ENCODE measurements at places on chromosomes 3 and 15.

DNA sequence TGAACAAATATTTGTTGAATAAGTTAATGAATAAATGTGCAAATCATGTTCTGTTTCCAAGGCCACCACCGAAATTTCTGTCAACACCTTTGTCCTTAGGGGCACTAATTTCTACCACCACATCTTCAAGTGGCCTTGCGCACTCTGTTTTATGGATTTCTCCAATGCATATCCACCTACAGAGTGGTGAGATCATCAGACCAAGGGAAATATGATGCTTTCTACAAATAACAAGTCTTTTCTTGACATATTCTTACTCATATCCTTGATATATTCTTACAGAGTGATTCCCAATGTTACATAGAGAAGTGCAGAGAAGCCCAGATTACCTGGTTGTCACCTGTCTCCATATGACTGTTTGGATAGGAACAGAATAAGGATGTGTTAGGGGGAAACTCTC, 36.1 kb upstream of the TMCO5A start:
- DNase-seq = no peak

GRCh38 chr15:70023064-70023768, 74.5 kb downstream of the TLE3 start:
- DNase-seq = no peak

DNA sequence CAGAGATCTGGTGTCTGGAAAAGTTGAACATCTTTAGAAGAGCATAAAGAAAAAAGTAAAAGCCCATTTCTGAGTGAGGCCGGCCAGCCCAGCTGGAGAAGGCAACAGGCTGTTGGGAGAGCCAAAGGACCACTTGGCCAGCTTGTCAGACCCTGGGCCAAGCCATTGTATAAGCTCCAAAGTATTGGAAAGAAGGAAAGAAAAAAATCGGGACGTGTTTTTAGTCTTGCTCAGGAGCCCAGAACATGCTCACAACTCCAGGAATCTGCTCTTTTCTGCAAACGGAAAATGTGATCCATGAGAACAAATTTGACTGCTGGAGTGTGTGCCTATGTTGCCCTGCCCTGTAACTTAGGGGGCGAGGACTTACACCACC, 10.4 kb upstream of the CLPX start:
- no peak for DNase-seq

GRCh38 chr3:98791341-98792325, 28.5 kb downstream of the ST3GAL6 start:
- no peak for DNase-seq

GRCh38 chr3:33159981-33160380, 46.2 kb downstream of the CRTAP start:
- DNase-seq = no peak

- DNase-seq = no peak
These were observed 125.3 kb downstream of the SI start for GRCh38 chr3:164952966-164953365.

DNA sequence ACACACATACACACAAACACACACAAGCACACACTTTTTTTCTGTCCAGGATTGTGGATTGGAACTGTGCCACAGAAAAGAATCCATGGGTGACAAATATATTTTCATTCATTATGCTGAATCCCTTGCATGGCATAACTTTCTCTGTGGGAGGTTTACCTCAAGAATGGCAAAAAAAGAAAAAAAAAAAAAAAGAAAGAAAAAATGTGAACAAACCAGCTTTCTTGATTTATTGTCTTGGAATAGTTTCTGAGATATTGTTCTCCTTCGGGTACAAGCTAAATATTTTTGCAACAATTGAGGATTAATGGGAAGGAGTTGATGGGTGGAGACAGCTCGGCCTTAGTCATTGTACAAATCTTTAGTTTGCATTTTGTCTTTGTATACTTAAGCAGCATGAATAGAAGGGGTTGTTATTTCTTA, 153.1 kb downstream of the GMNC start:
- no peak for DNase-seq

- no peak for DNase-seq
These were observed 433.8 kb upstream of the CBLB start for GRCh38 chr3:106302451-106303221.

DNA sequence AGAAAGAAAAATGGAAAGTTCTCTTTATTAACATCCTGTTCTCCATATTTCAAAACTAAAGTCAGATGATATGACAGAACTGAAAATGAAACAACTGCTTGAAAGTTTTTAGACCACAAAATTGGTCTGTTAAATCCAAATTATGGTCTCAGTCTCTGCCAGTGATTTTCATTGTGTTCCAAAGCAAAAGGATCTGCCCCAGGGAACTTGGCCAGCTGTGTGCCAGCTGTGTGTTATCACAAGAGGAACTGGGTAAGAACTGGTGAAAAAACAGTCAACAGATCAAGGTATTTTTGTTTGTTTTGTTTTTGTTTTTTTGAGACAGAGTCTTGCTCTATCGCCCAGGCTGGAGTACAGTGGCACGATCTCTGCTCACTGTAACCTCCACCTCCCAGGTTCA, 323.3 kb downstream of the CTNNB1 start:
- no peak for DNase-seq

GRCh38 chr15:67838789-67839332, 984 bp downstream of the RNU6-1 start:
- peak; percentile 66 for DNase-seq

- DNase-seq = no peak
These were observed 37.7 kb upstream of the SLC41A3 start for GRCh38 chr3:126121632-126122031.

DNA sequence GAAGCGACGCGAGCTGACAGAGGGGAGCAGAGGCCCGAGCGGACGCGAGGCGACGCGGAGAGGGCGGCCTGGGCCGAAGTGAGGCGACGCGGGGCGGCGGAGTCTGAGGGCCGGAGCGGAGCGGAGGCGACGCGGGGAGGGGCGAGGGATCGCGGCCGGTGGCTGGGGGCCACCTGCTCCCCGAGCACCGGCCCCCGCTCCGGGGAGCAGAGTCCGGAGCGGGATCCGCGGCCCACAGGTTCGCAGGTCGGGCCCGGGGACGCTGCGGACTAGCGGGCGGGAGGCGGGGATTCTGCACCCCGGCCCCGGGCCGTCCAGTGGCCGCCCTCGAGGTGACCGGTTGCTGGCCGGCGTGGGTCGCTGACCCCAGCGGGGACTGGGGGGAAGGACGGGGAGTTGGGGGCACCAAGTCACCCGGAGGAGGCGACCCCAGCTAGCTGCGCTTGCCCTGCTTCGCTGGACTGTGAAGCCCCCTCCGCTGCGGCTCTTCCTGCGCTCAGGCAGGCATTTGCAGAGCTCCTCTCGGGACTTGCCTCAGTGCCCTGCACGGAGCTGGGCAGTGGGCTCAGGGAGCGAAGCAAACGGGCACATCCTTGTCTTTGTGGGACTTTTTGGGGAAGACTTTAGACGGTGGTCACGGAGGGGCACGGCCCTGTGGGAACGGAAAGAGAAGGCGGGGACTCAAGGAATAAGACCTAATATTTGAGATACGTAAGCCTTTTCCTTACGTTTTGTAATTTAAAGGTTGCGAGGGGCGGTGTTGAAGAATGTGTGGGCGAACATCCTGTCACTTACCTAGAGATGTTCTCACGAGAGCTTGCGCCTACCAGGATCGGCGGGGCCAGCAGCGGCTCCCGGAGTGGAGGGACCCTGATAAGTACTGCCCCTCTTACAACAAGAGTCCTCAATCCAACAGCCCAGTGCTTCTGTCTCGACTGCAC, 566 bp downstream of the HMCES start:
- no peak for DNase-seq

DNA sequence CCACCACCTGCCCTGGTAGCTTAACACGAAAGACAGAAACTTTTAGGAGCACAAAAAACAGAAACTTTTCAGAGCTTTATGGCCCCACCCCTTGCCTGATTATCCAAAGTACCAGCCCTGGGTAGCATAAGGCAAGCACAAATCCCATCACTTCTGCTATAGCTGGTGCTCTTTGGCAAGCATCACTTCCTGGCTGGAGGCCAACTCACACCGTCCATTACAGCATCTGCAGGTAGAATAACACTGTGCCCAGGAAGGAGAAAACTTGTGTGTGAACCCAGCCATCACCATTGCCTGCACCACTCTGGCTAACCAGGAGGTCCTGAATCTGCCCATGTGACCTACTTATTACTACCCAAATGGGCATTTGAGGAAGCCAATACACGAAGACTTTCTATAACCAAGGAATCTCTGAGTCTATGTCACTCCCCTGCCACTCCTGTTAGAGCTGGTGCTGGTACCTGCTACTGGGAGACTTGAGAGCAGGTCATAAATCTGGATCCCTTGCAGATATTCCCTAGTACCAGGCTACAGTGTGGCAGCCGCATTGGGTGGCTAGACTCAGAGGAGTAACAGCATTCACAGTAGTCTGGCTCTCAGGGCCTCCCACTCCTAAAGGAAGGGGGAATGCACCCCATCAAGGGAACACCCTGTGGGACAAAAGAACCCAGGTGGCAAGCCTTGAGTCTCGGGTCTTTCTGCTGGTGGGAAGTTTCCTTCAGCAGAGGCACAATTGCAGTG, 73.3 kb upstream of the AKAP13 start:
- DNase-seq = no peak

- DNase-seq = no peak
These were observed 25.0 kb downstream of the MEX3B start for GRCh38 chr15:82020625-82021394.

GRCh38 chr15:66774001-66774814, 72.2 kb downstream of the SMAD6 start:
- peak; percentile 69 for DNase-seq

GRCh38 chr3:147915057-147915456, 505.9 kb downstream of the ZIC1 start:
- DNase-seq = no peak

DNA sequence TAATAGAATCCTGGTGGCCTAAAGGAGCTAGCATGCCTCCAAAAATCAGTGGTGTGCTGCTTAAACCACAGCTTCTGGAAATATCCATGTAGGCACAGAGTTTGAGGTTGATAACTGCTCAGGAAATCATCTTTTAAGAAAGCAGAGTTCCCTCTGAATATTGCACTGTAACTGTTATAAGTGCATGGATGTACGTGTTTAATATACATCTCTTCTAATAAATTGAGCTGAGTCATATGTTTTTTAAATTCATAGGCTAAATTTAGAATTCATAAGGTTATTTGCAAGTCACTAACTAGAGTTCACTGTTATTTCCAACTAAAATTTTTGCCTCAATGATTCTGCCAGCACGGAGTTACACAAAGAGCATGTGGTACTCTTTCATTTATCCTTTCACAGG, 68.9 kb downstream of the MYH15 start:
- no peak for DNase-seq

GRCh38 chr15:63372018-63372705, 9.5 kb downstream of the CA12 start:
- DNase-seq = no peak

DNA sequence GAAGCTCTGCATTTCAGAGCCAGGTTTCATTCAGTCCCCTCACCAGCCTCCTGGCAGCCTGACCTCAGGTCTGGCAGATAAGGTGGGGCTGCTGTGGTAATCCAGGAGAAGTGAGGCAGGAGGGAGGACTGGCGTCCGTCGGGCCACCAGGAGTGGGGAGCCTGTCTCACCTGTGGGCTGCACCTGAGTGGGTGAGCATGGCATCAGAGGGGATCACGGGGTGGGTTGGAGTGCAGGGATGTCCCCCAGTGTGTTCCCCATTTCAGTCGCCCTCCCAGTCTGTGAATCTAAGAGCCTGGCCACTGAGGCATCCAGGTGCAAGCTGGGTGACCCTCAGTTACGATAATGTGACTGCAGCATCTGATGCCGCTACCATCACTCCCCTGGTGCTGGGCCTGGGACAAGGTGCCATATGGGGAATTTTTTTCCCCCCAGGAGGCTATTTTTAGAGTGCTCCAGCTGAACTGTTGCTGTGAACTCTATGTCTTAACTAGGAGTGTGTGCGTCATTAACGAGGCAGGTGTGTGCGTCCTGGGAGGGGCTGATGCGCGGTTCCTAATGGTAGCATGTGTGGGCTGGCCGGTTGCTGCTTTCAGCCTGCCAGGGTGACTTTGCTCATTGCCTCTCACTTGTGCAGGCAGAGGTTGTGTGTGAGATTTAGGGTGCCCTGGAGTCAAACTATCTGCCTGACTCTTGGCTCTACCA, 165.2 kb downstream of the SLCO3A1 start:
- no peak for DNase-seq

- DNase-seq = no peak
These were observed 46.2 kb upstream of the ATP10A start for GRCh38 chr15:25909325-25909724.

GRCh38 chr3:15180042-15180611, 25.9 kb upstream of the CAPN7 start:
- DNase-seq = no peak

- DNase-seq = no peak
These were observed 48.8 kb downstream of the WWTR1 start for GRCh38 chr3:149608987-149609386.

GRCh38 chr15:74442604-74443003, 8.8 kb upstream of the SEMA7A start:
- DNase-seq = no peak

- DNase-seq = no peak
These were observed 183.7 kb upstream of the KCNH8 start for GRCh38 chr3:18964640-18965039.

- no peak for DNase-seq
These were observed 9.4 kb downstream of the VHL start for GRCh38 chr3:10150987-10151386.

DNA sequence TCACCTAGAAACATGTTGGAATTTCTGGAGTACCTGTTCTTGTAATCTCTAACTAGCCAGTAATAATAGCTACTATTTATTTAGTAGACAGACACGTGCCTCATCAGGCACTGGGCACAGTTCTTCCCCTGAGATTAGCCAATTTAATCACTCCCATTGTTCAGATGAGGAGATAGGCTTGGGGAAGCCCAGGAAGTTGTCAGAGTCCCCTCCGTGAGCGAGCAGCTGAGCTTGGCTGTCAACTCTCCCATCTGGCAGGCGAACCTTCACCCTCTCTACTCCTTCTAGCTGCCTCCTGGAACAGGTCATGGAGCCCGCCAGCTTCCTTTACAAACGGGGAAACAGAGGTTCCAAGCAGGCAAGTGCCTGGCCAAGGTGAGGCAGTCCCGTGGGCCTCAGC, 31.1 kb upstream of the FGD5 start:
- no peak for DNase-seq

DNA sequence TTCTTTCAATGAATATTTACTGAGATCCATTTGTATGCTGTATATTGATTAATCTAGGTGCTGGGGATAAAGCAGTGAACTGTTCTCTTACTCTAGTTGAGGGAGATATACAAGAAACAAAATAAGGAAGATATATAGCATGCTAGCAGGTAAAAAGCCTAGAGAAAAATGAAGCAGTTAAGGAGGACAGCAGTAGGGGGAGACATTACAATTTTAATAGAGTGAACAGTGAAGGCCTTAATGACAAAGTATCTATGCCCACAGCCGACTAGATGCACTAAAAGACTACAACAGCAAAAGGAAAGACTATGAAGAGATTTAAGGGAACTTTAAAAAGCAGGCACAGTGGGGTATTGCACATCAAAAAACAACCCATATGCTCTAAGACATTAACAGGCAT, 81.4 kb downstream of the XRN1 start:
- no peak for DNase-seq

Data from midbrain (tissue), 1 donor.